CD4-positive, alpha-beta T cell treated with Interferon gamma for 1 hour (primary cell): ENCODE measurements at places on chromosomes 13 and 19.

GRCh38 chr19:7006135-7006704 is 15.0 kb downstream of the MBD3L2B start:
- DNase-seq = no peak

DNA sequence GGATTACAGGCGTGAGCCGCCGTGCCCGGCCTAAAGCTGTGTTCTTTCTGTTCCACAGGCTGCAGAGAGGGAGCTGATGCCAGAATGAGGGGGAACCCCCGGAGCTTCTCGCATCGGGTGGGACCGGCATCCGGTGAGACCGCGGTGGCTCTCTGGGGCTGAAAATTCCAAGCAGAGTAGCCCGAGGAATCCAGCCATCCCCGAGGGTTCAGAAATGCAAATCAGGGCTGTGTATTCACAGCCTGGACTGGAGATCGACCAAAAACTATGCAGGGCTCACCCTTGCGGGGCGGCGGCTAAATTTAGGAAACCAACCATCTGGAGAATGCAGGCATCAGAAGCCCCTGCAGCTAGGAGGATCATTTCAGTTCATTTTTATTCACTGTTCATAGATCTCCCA is 99.2 kb downstream of the GNG7 start:
- no peak for DNase-seq

DNA sequence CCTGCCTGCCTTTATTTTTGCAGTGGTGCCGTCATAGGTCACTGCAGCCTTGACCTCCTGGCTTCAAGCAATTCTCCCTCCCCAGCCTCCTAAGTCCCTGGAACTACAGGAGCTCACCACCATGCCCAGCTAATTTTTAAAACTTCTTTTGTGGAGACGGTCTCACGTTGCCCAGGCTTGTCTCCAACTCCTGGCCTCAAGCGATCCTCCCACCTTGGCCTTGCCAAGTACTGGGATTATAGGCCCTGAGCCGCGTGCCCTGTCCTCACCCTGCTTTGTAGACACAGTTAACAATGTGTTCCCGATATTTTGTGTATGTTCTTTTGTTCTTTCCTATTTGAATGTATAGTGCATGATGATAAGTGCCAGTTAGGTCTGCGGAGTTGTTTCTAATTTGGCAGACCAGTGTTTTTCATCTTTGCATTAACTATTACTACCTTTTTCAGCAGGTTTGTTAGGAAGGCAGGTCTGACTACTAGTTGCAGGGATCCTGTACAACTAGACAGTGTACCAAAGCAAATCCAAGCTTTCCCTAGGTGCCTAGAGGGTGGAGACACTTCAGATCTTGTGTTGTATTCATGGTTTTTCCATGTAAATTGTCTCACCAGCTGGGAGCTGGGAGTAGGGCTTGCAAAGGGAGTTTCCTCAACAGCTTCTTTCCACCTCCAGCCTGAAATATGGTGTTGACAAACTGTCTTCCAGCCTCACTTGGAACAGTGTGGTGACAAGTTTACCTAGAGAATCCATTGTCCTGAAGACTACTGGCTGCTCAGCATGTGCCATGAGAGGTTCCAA is 9.5 kb upstream of the WTIP start:
- DNase-seq = no peak

- DNase-seq = no peak
Observed at GRCh38 chr13:49643035-49643646, 14.8 kb downstream of the ARL11 start.

GRCh38 chr13:51269039-51269438 is 46.8 kb downstream of the FAM124A start:
- DNase-seq = no peak

DNA sequence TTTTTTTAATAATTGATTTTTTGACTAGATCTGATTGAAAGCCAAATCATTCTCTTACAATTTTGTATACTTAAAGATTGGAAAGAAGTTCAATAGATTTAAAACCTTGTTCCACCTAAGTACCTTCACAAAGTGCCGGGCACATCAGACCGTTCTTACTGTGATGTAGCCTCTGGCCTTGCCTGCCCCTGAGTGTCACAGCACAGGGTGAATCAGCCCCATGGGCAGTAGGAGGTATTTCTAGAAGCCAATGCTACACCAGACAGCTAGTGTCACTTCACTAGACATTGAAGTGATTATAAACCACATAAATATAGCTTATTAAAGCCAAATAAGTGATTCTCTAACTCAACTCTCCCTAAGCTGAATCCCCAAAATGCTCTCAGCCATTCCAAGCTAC is 131.3 kb downstream of the LACC1 start:
- no peak for DNase-seq

- DNase-seq = no peak
Observed at GRCh38 chr19:35554076-35554475, 8.7 kb downstream of the TMEM147 start.

DNA sequence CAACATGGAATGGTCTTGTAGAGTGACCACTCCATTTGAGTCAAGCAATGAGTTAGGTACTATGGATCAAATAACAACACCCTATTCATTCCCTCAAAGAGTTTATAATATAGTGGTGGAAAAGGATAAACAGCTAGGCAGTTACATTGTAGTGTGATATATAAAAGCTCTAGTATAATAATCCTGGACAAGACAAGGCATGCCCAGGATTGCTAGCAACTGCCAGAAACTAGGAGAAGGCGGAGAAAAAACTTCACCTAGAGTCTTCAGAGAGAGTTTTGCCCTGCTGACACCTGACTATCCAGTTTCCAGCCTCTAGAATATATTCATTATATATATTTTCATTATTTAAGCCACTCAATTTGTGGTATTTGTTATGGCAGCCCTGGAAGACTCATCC is 530.6 kb downstream of the KLF12 start:
- DNase-seq = no peak

- DNase-seq = no peak
Observed at GRCh38 chr13:25181597-25181996, 9.5 kb upstream of the AMER2 start.

GRCh38 chr19:2538096-2538757 is 62.3 kb downstream of the GADD45B start:
- DNase-seq = no peak
